Karpas-422 (cell line): ENCODE measurements at places on chromosomes 1 and 21.
A peak's percentile ranks its signal among the peaks of the same experiment; 100 is the strongest.

GRCh38 chr21:39184050-39184980, 1.1 kb upstream of the PSMG1 start:
- DNase-seq, result peak; percentile 66

DNA sequence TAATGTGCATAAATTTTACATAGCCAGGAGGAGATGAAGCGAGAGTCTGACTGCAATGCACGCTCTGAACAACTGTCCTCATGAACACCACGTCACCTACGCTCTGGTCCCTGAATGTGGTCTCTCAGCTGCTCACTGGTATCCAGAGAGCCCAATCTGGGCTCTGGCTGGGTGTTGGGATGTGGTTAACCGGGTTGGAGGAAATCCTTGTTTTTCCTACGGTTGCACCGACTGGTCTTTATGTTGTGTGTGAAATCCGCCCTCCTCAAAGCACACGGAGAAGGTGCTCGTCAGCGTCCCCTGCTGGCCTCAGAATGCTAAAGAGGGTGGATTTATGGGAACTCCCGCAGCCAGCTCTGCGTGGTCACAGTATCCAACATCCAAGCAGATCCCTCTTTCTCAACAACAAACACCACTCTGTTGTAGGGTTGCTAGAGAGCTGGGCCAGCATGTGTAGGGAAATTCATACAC, 51.8 kb upstream of the FAM89A start:
- peak; percentile 82 for DNase-seq

- no peak for DNase-seq
Observed at GRCh38 chr21:29777160-29777559, 162.6 kb downstream of the GRIK1 start.

DNA sequence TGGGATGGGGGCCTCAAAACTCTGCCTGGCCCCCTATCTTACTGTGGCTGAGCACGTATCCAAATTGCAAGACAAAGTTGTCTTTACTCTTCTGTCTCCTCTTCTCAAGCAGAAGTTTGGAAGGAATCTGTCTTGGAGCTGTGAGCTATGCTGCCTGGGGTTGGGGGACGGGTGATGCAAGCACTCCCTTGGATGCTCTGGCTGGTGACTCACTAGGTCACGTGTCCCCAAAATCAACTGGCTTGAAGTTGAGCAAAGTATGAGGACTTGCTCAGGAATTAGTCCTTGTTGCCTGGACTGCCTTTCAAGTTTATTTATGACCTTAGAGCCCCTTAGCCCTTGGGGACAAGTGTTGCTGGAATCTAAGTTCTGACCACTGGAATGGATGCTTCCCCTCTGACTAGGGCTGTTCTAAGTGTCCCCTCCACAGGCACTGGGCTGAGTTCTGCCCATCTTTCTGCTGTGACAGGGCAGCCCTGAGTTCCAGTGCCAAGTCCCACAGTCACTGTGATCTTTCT, 269.5 kb downstream of the HHAT start:
- no peak for DNase-seq

GRCh38 chr21:31772674-31773555, 41.0 kb upstream of the SCAF4 start:
- peak; percentile 93 for DNase-seq

DNA sequence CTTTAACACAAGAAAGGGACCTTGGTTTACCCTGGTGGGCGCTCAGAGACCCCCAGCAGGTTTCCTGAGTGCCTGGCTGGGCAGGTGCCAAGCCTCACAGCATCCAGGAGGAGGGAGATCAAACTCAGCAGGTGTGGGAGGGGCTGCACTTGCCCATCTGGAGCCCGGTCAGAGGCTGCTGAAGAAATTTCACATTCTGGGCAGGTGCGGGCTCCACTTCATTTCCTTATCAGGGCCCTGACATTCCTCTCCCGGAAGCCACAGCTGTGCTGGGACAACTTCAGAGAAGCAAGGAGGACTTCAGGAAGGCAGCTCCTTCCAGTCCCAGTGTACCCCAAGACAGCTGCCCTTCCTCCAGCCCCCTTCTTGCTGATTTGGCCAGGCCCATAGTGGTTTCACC, 82.9 kb downstream of the ITPKB start:
- DNase-seq, result peak; percentile 70

GRCh38 chr1:215958841-215959240, 391.7 kb downstream of the KCTD3 start:
- DNase-seq, result no peak

GRCh38 chr21:37704751-37705150, 211.5 kb downstream of the KCNJ6 start:
- DNase-seq, result no peak

GRCh38 chr1:10785728-10786638, 10.5 kb downstream of the CASZ1 start:
- no peak for DNase-seq
